ENCODE measurements at places on chromosomes 1 and 21. TPM values are rescaled to one million over a fixed set of nuclear protein-coding genes. Genes with fewer than 3 reads are reported as not detected.

Gene SERINC2
- 79.8 TPM for total RNA-seq

Gene ITLN2
- not detected for total RNA-seq

DNA sequence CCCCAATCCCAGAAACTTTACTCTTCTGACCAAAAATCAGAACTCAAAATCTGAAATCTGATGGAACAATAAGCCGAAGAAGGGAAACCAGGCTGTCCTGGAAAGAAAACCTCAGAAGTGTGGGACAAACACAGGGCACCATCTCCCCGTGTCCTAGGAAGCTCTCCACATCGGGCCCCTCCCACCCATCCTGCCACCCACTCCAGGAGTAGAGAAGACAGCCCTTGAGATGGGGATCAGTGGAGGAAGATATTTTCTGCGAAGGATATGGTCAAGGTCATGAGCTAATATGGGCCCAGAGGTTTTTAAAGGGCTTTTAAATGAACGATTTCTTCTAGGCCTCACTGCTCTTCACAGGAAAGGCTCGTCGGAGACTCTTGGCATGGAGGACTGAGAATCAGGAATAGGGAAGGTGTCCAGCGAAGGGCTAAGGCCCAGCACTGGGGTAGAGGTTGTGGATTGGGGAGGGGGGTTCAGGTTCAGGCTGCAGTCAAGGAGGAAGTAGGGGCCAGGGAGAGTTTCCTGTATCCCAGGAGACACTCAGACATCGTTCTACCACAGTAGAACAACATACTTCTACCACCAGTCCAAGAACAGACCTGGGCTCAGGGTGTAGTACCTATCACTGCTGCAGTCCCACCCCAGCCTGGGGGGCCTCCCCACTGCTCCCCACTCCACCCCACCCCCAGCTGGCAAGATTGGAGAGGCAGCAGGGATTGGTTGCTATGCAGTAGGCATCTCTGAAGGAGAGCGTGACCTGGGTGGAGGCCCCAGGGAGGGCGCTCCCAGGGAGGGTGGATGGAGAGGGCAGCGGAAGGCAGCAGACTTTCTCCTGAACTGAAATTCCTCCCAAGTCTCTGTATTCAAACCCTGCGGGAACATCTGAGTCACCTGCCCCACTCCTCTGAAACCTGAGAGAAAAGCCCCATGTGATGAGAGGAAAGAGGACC lies 1.2 kb upstream of the S100A5 start:
- H3K27me3 ChIP-seq, result no peaks in the 10 kb centered on the region
- H3K27ac ChIP-seq, result no peak overlapping the region
- DNase-seq, result no peak
- peaks cover 93% of the 10 kb centered on the region for H3K4me1 ChIP-seq
- H3K4me3 ChIP-seq, result no peak overlapping the region
- H3K36me3 ChIP-seq, result peaks cover 31% of the 10 kb centered on the region

DNA sequence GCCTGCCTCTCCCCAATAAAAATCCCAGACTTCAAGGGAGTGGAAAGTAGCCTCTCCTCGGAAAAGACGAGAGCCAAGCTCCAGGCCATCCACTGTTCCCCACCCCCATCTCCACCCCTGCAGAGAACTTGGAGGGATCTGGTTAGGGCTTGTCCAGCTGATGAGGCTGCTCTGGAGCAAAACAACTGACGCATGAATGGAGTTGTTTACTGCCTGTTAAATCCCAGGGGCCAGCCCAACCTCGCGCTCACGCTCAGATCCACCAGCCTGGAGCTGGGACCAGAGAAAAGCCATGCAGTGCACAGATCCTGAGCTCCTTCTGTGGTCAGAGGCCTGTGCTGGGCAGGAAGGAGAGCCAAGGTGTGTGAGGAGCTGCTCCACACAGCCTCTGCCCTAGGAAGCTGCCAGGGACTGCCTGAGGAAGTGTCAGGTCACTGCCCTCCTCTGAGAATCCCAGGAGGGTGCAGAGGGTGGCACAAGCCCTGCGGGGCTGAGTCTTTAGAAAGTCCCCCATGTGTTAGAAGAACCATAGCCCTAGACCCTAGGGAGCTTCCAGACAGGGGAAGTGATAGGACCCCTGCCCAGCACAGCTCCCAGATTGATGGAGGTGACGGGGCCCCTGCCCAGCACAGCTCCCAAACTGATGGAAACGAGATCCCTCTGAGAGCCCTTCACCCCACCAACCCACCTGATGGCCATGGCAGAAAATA lies 109.0 kb upstream of the IPO9 start:
- DNase-seq, result no peak
- no peaks in the 10 kb centered on the region for H3K4me1 ChIP-seq
- no peaks in the 10 kb centered on the region for H3K27me3 ChIP-seq
- no peak overlapping the region for H3K27ac ChIP-seq

Measured in Calu3 (cell line).